ENCODE measurements at places on chromosomes 3 and 15.

GRCh38 chr3:124691599-124691998 is 38.7 kb upstream of the UMPS start:
- DNase-seq: no peak

DNA sequence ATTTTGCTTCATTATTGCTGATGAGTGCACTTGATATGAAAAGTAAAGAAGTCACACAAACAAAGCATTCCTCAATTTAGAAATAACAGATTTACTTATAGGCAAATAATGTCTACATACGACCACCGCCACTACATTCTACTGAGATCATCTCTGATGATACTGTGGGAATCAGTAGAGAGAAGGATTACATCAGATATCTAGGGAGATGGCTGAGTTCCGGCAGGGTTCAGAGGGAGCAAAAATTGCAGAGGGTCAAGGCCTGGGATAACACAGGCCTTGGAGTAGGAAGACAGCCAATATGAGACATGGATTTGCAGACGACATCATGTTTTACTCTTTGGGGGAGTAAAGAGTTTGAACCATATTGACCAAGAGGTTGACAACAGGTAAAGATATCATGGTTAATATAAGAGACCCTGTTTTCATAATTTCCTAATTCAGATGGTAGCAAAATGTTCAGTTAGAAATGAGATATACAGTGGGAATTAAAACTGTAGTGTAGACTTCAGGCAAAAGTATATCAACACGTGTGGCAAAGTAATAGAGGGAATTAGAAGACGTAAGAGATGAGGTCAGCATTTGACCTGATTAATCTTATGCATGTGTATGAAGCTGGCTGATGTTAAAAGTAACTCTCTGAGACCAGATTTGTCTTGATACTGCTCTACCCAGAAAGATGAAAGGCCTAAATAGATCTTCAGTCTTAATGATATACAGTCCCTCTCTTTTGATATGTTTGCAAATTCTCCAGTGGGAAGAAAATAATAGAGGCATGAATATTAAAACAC is 15.6 kb downstream of the LSAMP start:
- DNase-seq: no peak

DNA sequence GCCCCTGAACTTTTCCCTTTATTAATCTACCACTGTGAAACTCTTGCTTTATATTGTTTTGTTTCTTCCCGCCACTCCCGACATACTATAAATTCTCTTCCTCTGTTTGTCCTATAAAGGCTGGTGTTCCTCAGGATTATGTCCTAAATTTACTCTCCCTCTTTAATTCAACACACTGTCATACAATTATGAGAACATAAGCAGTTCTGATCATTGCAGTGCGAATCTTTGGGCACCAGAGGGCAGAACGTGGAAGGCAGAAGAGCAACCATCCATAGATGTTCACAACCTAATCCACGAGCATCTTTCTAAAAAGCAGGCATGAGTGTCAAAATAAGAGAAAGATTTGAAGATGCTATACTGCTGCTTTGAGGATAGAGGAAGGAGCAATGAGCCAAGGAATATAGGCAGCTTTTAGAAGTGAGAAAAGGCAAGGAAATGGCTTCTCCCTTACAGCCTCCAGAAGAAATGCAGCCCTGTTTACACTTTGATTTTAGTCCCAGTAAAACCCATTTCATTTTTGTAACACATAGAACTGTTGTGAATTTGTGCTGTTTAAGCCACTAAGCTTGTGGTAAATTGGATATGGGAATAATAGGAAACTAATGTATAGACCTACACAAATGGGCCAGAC is 179.4 kb downstream of the GBE1 start:
- DNase-seq: peak; percentile 52

DNA sequence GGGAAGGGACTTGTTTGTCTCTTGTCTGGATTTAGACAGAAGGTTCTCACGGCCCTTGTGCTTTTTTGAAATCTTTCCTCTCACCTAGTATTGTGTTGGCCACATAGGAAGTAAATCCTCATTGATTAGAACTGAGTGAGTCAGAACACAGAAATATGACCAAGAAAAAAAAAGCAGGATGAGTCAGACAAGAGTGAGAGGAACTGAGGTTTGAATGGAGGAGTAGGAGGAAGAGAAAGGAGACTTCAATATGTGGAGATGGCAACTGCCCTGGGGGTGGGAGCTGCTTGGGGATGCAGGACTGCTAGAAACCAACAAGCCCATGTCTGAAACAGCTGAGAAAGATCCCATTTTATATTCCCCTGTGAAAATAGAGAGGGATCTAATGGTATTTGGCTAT is 194.1 kb upstream of the ZBTB20 start:
- DNase-seq: no peak

DNA sequence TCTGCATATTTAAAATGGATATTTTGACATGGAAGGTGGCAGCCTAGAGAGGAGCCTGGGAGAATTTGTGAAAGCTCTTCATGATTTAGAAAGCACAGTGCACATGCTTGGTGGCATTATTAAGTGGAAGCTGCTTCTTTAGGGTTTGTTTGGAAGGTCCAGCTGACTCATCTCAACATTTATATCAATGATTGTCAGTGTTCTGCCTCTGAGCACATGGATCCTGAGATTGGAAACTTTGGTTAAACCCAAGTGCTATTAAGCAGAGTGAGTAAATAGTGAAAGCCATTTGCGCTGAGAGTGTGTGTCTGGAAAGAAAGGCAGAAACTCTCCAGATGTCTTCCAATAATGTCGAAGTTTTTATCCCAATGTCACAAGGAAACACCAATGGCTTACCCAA is 7.4 kb downstream of the NOX5 start:
- no peak for DNase-seq

GRCh38 chr3:56720849-56721248 is 37.8 kb upstream of the TASOR start:
- DNase-seq: no peak

- no peak for DNase-seq
Observed at GRCh38 chr3:31592764-31593163, 60.0 kb downstream of the STT3B start.

- DNase-seq: no peak
Observed at GRCh38 chr15:56383010-56383409, 17.8 kb downstream of the TEX9 start.

DNA sequence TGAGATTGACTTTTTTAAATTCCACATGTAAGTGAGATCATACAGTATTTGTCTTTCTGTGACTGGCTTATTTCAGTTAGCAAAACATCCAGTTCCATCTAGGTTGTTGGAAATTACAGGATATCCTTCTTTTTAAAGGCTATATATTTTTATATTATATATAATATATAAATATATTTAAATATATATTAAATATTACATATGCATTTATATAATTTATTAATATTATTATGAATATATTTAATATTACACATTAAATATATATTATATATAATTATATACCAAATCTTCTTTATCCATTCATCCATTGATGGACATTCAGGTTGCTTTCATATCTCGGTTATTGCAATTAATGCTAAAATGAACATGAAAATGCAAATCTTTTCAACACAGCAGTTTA is 49.9 kb downstream of the FAM227B start:
- no peak for DNase-seq

DNA sequence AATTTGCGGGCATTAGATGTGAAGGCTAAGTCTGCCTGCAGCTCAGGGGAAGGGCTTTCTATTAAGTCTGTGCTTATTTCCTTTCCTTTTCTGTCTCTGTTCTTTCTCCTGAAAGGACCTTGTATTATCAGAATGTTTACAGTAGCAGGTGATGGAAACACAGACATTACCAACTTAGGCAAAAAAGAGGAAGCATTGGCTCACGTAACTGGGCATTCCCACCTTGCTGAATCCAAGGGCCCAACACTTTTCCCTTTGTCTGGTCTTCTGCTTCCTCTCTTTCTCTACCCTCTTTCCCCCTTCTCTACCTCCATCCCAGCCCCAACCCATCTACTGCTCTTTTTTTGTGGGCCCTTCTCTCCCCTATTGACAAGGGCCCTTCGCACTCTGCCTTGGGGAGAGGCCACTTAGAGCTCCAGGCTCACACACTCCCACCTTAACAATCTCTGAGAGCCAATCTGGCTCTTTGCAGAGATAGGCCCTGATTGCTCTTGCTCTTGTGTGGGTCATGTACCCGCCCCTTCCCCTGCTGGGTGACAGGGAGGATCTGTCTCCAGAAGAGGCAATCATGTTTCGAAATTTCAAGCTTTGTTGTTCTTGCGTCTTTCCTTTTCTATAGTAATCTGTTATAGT is 35.0 kb downstream of the ACAA1 start:
- DNase-seq: no peak

DNA sequence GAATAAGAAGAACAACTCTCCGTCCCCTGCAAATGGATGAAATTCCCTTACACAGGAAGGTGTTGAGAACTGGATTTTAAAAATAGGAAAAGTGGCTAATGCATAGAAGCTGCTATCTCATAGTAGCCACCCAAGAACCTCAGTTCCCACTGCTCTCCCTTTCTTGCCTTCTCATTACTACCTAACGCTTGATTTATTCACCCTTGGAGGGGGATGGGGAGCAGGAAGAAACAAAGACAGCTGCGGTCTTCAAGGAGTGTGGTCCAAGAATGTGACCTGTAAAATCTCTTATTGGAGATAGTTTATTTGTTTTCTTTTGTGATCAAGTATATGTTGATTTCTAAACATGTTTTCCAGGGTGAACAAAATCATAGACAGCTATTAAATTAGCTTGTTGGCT is 274.1 kb upstream of the CTNNB1 start:
- DNase-seq: no peak

- DNase-seq: no peak
Observed at GRCh38 chr3:40016391-40016790, 207.0 kb downstream of the MYRIP start.

- no peak for DNase-seq
Observed at GRCh38 chr3:138469874-138470273, 35.5 kb downstream of the ESYT3 start.

DNA sequence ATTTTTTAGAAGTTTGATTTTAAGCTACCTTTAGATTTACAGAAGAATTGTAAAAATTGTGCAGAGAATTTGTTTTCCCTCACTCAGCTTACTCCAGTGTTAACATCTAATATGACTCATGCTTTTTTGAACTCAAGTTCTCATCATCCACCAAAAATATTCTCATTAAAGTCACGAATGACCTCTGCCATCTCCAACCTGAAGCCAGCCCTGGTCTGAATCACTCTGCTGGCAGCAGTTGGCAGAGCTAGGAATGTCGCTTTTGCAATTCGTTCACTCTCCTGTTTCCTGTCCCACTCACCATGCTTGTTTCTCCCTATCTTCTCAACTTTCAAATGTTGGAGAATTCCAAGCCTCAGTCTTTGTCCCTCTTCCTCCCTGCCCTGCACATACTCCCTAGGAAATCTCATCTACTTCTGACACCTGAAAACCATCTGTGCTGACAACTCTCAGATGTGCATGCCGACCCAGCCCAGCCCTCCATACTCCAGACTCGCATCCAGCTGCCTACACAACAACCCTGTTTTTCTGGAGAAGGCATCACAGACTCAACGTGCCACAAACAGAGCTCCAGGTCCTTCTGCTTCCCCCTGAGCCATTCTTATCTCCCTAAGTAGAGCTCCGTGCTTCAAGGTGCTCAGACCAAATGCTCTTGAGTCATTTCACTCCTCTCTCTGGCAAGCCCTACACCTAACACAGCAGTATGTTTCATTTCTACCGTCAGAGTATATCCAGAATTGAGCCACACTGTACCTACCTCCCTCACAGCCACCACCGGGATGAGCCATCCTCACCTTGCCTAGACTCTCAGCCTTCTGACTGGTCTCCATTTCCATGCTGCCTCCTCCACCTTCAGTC is 24.9 kb downstream of the PRR23E start:
- DNase-seq: no peak

GRCh38 chr3:1540686-1541085 is 447.9 kb downstream of the CNTN6 start:
- no peak for DNase-seq

DNA sequence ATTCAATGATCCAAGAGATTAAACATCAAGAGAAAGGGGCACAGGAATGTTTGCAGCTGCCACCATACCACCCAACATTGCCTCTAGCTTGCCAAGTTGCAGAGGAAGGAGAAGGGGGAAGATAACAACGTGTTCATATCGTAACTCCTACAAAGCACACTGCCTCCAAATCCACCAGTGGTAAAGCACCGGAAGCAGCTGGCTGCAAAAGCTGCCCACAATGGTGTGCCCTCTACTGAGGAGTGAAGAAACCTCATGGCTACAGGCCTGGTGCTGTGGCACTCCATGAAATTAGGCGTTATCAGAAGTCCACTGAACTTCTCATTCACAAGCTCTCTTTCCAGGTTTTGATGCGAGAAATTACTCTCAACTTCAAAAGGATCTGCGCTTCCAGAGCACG is 263.9 kb upstream of the STT3B start:
- no peak for DNase-seq

- no peak for DNase-seq
Observed at GRCh38 chr15:67035886-67036285, 29.5 kb upstream of the SMAD3 start.

DNA sequence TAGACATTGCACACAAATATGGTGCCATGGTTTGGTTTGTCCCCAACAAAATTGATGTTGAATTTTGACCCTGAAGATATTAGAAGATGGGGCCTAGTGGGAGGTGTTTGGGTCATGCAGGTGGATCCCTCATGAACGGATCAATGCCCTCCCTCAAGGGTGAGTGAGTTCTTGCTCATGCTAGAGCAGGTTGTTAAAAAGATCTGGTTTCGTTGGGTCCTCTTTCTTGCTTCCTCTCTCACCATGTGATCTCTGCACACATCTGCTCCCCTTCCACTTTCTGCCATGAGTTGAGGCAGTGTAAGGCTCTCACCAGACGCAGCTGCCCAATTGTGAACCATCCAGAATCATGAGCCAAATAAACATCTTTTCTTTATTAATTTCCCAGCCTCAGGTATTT is 87.8 kb upstream of the MDFIC2 start:
- DNase-seq: no peak

DNA sequence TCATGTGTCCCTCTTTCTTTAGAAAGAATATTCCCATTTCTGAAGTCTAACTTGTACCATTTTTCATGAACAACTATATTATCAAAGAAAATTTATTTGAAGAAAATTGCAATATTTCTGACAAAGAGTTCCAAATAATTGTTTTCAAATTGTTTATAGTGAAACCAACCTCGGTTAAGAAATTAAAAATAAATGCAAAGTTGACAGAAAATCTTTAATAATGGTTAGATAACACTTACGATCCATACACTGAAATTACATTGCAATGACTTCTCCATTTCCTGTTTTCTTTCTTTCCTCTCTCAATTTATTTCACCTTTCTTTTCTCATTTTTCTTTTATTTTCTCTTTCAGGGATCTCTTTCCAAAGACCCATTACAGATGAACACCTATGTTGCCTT is 125.1 kb downstream of the STAC start:
- no peak for DNase-seq

- no peak for DNase-seq
Observed at GRCh38 chr3:13519006-13519791, 29.7 kb upstream of the FBLN2 start.

- DNase-seq: no peak
Observed at GRCh38 chr15:60975218-60975617, 253.9 kb downstream of the RORA start.

GRCh38 chr3:73499787-73500186 is 125.0 kb downstream of the PDZRN3 start:
- no peak for DNase-seq

- DNase-seq: peak; percentile 14
Observed at GRCh38 chr3:51099794-51100535, 285.1 kb upstream of the MANF start.
